ENCODE measurements at places on chromosomes 1 and 21. TPM values are rescaled to one million over a fixed set of nuclear protein-coding genes. Genes with fewer than 3 reads are reported as not detected.

Gene F3
- 54.7 TPM for total RNA-seq

Gene OTUD3
- total RNA-seq, result 10.1 TPM

Gene FCRLB
- total RNA-seq, result 2.7 TPM

Gene B3GALT2
- total RNA-seq, result 1.8 TPM

Gene CLCA2
- not detected for total RNA-seq

GRCh38 chr1:2084306-2084705 is 34.1 kb downstream of the PRKCZ start:
- H3K27ac ChIP-seq, result no peak overlapping the region
- no peaks in the 10 kb centered on the region for H3K4me1 ChIP-seq
- no peak for DNase-seq
- H3K36me3 ChIP-seq, result no peaks in the 10 kb centered on the region

DNA sequence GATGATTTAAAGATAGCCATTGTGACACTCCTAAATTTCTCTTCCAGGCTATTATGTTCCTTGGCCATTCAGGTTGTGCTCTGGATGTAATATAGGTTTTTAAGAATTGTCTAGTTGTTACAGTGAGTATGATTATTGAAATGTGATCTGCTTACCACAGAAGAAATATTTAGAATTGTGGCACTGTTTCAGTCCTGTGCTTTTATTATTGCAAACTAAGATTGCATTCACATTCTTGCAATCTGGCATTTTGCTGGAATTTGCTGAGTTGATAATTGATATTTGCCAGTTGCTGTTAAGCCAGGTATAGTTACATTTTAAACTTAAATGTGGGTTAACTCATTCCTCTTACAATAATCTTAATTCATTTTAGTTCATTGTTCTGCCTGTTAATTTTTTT is 22.3 kb downstream of the EXO1 start:
- H3K36me3 ChIP-seq, result peaks cover 37% of the 10 kb centered on the region
- H3K27ac ChIP-seq, result no peak overlapping the region
- no peak for DNase-seq
- no peaks in the 10 kb centered on the region for H3K27me3 ChIP-seq

- no peaks in the 10 kb centered on the region for H3K4me1 ChIP-seq
- H3K36me3 ChIP-seq, result no peaks in the 10 kb centered on the region
- H3K27ac ChIP-seq, result no peak overlapping the region
- H3K27me3 ChIP-seq, result no peaks in the 10 kb centered on the region
These were observed 28.7 kb upstream of the CDC14A start for GRCh38 chr1:100323419-100324106.

DNA sequence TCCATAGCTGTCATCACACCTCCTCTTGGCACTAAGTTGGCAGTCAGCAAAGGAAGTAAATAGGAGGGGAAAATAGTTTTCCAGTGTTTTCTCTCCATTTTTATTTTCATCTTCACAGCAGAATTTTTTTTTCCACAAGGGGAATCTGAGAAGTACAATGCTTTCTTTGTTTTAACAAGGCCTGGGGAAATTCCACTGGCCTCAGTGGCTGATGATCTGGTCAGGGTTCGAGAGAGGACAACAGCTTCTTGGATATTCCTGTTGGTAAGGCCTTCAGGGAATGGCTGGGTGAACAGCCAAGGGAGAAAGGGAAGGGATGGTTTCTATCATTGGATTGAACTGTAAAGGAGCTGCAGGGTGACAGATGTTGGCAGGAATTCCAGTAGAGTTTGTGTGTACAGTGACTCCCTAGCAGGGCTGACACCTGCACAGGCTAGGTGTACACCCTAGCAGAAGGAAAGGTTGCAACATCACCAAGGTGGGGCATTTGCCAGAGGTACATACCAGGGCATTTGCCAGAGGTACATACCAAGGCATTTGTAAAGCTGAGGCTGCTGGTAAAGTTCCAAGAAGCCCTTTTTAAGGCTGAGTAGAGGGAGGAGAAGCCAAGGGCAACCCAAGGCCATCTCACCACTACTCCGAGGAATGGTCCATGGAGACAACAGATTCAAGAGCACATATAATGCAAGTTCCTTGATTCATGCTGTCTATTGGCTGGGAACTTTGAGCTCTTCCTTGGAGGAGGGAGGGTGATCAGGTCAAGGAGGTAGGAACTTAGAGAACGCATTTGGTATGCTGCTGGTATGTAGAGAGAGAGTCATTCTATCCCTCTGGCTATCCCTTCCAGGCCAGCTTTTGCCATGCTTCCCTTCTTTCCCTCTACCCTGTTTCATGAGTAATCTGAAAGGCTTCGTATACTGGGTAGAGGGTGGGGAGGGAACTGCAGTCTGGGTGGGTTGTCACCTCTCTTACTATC is 3.1 kb downstream of the GJA5 start:
- no peaks in the 10 kb centered on the region for H3K4me1 ChIP-seq
- no peaks in the 10 kb centered on the region for H3K27me3 ChIP-seq
- no peaks in the 10 kb centered on the region for H3K36me3 ChIP-seq

- no peaks in the 10 kb centered on the region for H3K27me3 ChIP-seq
- peak; percentile 84 for DNase-seq
- H3K27ac ChIP-seq, result peak overlapping the region; percentile 82
- peaks cover 30% of the 10 kb centered on the region for H3K36me3 ChIP-seq
- H3K4me3 ChIP-seq, result peak overlapping the region; percentile 37
- peaks cover 17% of the 10 kb centered on the region for H3K4me1 ChIP-seq
These were observed 2.5 kb downstream of the S1PR1 start for GRCh38 chr1:101239095-101240040.

DNA sequence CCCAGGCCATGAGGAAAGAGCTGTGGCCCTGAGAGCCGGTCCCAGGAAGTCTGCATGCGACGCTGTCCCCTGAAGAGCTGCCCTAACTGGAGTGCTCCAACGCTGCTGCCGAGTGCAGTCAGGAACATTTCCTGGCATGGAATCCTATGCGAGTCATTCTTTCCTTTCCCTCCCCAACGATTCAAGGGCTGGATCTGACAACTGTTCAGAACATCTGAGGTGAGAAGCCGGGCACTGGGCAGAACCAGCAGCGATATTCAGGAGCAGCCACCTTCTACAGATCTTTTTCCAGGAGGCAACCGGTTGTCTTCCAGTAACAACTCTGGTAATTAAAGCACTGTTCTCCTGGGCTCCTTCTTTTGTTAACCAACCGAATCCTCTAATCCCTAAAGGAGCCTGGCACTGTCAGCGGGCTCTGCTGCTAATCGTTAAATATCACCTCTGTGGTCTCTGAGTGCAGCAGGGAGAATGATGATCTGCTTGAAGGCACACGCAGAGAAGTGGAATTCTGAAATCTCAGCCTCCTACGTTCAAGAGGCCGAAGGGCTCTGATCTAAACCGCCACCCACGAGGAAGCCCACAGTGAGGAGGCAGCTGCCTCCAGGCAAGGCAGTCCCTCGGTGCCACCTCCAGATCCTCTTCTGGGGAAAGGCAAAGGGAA is 55.8 kb downstream of the SLC45A1 start:
- no peaks in the 10 kb centered on the region for H3K27me3 ChIP-seq
- H3K27ac ChIP-seq, result peak overlapping the region; percentile 66
- no peak overlapping the region for H3K4me3 ChIP-seq
- peaks cover 56% of the 10 kb centered on the region for H3K4me1 ChIP-seq

DNA sequence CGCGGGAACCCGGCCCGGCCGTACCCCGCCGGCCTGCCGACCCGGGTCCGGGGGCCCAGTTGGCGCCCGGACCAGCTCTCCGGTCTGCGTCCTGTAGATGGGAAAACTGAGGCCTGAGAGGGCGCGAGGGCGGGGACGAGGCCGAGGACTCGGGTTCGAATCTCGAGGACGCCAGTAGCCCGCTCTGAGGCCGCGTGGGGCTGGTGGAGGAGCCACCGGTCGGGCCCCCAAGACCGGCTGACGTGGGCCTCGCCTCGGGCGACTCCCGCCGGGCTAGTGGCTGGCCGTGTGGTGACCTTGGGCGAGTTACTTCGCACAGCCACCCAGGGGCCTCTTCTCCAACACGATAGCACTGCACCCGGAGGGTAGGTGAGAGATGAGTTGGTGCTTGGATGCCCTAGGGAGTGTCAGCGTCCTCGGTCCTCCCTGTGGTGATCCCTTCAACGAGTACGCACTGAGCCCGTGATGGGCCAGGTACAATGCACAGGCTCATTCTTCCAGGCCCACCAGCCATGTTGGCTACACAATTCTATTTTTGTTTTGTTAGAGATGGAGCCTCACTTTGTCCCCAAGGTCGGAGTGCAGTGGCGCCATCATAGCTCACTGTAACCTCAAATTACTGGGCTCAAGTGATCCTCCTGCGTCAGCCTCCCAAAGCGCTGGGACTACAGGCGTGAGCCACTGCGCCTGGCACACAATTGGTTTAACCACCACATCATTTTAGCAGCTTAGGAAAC is 404 bp upstream of the SCMH1 start:
- H3K4me3 ChIP-seq, result peak overlapping the region; percentile 99
- peaks cover 10% of the 10 kb centered on the region for H3K36me3 ChIP-seq
- H3K4me1 ChIP-seq, result peaks cover 39% of the 10 kb centered on the region
- peak; percentile 57 for DNase-seq
- no peaks in the 10 kb centered on the region for H3K27me3 ChIP-seq
- peak overlapping the region; percentile 93 for H3K27ac ChIP-seq

DNA sequence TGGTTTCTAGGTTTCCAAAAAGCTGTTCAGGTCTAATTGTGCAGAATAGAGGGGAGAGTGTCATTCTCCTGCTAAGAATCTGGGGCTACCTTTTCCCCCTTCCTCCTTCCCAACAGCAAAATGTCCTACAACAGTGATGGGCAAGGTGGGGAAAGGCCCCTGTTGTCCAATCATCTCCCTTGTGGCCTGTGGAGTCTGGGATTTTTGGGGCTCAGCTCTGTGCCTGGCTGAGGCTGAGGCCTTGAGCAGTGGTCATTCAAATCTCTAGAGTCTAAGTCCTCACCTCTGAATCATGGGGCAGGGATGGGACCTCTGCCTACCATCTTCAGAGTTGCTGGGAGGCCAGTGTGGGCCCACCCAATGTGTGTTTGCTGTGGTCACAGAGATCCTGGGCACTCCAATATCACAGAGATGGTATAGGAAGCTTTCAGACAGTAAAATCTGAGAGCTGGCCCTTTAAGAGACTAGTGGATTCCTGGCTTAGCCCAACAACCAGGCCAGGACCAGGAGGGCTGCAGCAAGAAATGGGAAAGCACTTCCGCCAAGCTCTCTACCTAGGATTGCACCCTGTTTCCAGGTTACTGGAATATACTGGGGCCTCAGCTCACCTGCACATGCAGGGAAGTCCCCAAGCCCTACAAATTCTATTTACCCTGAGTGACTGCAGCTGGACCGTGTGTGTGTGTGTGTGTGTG is 28.5 kb upstream of the TENT5C start:
- no peaks in the 10 kb centered on the region for H3K4me1 ChIP-seq
- no peak overlapping the region for H3K27ac ChIP-seq
- H3K27me3 ChIP-seq, result no peaks in the 10 kb centered on the region
- no peaks in the 10 kb centered on the region for H3K36me3 ChIP-seq

- peak; percentile 84 for DNase-seq
- peaks cover 29% of the 10 kb centered on the region for H3K4me1 ChIP-seq
- H3K4me3 ChIP-seq, result no peak overlapping the region
- peak overlapping the region; percentile 86 for H3K27ac ChIP-seq
These were observed 143.9 kb downstream of the KAZN start for GRCh38 chr1:14742181-14742980.

GRCh38 chr1:8524627-8525157 is 206.8 kb downstream of the SLC45A1 start:
- H3K4me1 ChIP-seq, result peaks cover 20% of the 10 kb centered on the region
- H3K36me3 ChIP-seq, result no peaks in the 10 kb centered on the region
- no peak overlapping the region for H3K27ac ChIP-seq
- H3K4me3 ChIP-seq, result no peak overlapping the region
- H3K27me3 ChIP-seq, result no peaks in the 10 kb centered on the region

DNA sequence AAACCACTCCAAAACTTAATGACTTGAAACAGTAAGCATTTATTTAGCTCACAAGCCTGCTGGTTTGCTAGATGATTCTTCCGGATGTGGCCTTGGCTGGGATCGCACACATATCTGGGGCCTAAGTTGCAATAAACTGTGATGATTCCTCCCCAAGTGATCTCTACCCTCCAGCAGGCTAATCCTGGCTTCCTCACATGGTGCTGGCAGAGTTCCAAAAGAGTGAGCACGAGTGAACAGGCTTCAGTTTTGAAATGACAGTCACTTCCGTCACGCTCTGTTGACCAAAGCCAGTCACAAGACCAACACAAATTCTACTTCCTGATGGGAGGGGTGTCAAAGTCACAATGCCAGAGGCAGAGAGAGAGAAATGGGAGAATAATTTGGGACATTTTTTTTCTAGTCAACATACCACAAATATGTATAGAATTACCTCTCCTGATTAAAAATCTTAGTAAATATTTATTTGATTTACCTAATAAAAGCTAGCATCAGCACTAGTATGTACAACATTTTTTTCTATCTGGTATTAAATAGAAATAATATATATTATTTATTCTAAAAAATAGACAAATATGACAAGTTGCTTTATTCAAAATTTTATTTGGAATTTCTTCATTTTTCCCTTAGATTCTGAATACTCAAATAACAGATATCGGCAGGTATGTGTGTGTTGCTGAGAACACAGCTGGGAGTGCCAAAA is 292.7 kb downstream of the TPR start:
- peaks cover 25% of the 10 kb centered on the region for H3K4me1 ChIP-seq
- no peaks in the 10 kb centered on the region for H3K27me3 ChIP-seq
- peak; percentile 13 for DNase-seq
- H3K36me3 ChIP-seq, result no peaks in the 10 kb centered on the region
- no peak overlapping the region for H3K27ac ChIP-seq

- H3K4me3 ChIP-seq, result no peak overlapping the region
- H3K36me3 ChIP-seq, result peaks cover 64% of the 10 kb centered on the region
- H3K27me3 ChIP-seq, result no peaks in the 10 kb centered on the region
- no peaks in the 10 kb centered on the region for H3K4me1 ChIP-seq
- no peak for DNase-seq
These were observed 22.5 kb downstream of the NSUN4 start for GRCh38 chr1:46363121-46363520.

DNA sequence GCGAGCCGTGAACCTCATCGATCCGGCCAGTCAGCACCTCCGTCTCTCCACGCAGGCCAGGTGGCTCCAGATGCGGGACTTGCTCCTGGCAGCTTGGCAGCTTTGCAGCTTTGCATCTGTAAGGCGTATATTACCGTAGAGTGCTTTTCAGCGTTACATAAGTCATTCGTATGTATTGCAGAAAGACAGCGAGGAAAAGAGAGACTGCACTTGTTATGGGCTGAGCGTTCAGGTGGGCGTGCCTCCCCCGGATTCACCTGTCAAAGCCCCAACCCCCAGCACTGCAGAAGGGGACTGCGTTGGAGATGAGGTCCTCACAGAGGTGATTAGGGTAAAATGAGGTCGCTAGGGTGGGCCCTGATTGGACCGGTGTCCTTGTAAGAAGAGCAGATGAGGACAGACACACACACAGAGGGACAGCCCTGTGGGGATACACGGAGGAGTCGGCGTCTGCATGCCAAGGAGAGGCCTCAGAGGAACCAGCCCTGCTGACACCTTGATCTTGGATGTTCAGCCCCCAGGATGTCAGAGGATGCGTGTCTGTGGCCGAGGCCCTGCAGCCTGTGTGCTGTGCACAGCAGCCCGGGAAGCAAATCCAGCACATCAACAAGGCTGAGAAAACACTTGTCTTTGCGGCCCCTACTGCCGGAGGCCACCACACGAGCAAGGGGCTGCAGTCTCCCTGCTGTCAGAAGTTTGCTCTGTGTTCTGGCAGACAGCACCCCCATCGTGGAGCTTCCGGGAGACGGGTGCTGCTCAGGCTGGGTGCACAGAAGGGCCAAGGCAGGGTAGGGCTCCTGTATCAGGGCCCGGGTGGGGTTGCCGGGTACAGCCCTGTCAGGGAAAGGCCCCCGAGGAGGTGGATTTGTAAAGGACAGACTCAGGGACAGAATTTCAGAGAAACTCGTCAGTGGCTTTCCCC is 10.9 kb upstream of the AGPAT3 start:
- no peak overlapping the region for H3K27ac ChIP-seq
- DNase-seq, result no peak
- no peaks in the 10 kb centered on the region for H3K36me3 ChIP-seq
- no peak overlapping the region for H3K4me3 ChIP-seq

- H3K27ac ChIP-seq, result no peak overlapping the region
- no peak overlapping the region for H3K4me3 ChIP-seq
- H3K27me3 ChIP-seq, result no peaks in the 10 kb centered on the region
- DNase-seq, result peak; percentile 21
These were observed 23.0 kb upstream of the PADI1 start for GRCh38 chr1:17181781-17182464.
